ENCODE measurements at places on chromosomes 2 and 18.

DNA sequence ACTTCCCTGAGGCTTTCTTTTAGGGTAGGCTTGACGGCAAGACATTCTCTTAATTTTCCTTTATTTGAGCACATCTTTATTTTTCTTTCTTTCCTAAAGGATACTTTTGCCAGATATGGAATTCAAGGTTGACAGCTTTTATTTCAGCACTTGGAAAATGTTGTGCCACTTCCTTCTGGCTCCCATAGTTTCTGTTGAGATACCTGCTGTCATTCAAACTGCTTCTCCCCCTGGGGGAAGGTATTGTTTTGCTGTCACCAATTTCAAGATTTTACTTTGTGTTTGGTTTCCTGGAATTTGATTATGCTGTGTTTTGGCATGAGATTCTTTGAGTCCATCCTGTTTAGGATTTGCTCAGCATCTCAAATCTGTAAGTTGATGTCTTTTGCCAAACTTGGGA is 39.1 kb upstream of the TWIST2 start:
- DNase-seq: no peak

GRCh38 chr2:33018271-33018670 is 71.5 kb downstream of the LTBP1 start:
- no peak for DNase-seq

GRCh38 chr18:3014503-3015203 is 1.7 kb upstream of the LPIN2 start:
- DNase-seq: no peak

GRCh38 chr18:46916551-46917107 is 678 bp downstream of the PIAS2 start:
- DNase-seq: peak; percentile 22

GRCh38 chr2:31294196-31294595 is 60.2 kb downstream of the EHD3 start:
- DNase-seq: peak; percentile 4

DNA sequence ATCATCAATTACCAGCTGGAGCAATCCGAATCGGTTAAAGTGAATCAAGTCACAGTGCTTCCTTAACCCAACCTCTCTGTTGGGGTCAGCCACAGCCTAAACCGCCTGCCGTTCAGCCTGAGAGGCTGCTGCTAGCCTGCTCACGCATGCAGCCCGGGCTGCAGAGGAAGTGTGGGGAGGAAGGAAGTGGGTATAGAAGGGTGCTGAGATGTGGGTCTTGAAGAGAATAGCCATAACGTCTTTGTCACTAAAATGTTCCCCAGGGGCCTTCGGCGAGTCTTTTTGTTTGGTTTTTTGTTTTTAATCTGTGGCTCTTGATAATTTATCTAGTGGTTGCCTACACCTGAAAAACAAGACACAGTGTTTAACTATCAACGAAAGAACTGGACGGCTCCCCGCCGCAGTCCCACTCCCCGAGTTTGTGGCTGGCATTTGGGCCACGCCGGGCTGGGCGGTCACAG is 496 bp upstream of the ITGA4 start:
- peak; percentile 77 for DNase-seq

- DNase-seq: no peak
These were observed 28.5 kb downstream of the PIKFYVE start for GRCh38 chr2:208294482-208295024.
